Activated naive CD4-positive, alpha-beta T cell treated with Interleukin-2 at 50 U/mL for 16 hours (primary cell): ENCODE measurements at places on chromosomes 2 and 18.

- no peak for DNase-seq
These were observed 55.3 kb upstream of the LGALSL start for GRCh38 chr2:64398516-64399129.

DNA sequence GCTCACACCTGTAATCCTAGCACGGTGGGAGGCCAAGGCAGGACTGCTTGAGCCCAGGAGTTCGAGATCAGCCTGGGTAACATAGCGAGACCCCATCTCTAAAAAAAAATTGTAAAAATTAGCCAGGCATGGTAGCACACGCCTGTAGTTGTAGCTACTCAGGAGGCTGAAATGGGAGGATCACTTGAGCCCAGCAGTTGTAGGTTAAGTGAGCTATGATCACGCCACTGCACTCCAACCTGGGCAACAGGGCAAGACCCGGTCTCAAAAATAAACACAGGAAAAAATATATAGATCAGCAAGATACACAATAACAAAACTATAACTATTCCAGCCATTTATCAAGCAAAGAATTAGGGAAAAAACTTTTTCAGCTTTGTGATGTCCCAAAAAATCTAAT is 3.0 kb downstream of the SF3B1 start:
- no peak for DNase-seq

GRCh38 chr2:201515573-201516246 is 64.2 kb downstream of the STRADB start:
- DNase-seq: no peak

GRCh38 chr18:62881509-62882016 is 166.2 kb downstream of the PHLPP1 start:
- no peak for DNase-seq

- no peak for DNase-seq
These were observed 38.9 kb downstream of the PRKRA start for GRCh38 chr2:178412047-178412446.

- no peak for DNase-seq
These were observed 14.9 kb upstream of the SLC39A10 start for GRCh38 chr2:195642027-195642678.

- DNase-seq: no peak
These were observed 39.1 kb upstream of the NCOA1 start for GRCh38 chr2:24451805-24452501.
